GM12864 (cell line): ENCODE measurements at places on chromosomes 4 and X.

GRCh38 chr4:59666645-59667044 is 1533.5 kb upstream of the ADGRL3 start:
- DNase-seq = no peak

DNA sequence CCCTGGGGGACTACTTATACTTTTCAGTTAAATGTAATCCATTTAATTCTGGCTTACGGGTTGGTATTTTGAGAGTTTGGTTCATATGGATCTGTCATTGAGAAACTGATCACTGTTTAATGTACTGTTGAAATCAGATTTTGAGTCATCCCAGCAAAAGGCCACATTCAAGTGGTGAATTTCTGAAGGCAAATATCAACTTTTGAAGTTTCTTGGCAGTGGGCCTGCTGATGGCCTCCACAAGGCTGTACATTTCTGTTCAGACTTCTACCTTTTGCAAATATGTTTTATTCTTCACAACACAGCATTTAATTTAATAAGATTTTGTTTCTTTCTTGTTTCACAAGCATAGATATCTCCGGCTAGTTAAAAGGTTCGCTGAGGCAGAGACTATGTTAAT is 138.7 kb downstream of the PDGFC start:
- DNase-seq = no peak

GRCh38 chr4:88975958-88976774 is 80.8 kb downstream of the FAM13A start:
- no peak for DNase-seq

- DNase-seq = no peak
Observed at GRCh38 chr4:2811830-2812611, 19.1 kb downstream of the SH3BP2 start.

GRCh38 chr4:182604161-182604622 is 313.0 kb downstream of the DCTD start:
- DNase-seq = no peak

- DNase-seq = no peak
Observed at GRCh38 chr4:55753856-55754255, 65.7 kb upstream of the EXOC1L start.

GRCh38 chr4:173415885-173416653 is 17.2 kb upstream of the SCRG1 start:
- DNase-seq = no peak

DNA sequence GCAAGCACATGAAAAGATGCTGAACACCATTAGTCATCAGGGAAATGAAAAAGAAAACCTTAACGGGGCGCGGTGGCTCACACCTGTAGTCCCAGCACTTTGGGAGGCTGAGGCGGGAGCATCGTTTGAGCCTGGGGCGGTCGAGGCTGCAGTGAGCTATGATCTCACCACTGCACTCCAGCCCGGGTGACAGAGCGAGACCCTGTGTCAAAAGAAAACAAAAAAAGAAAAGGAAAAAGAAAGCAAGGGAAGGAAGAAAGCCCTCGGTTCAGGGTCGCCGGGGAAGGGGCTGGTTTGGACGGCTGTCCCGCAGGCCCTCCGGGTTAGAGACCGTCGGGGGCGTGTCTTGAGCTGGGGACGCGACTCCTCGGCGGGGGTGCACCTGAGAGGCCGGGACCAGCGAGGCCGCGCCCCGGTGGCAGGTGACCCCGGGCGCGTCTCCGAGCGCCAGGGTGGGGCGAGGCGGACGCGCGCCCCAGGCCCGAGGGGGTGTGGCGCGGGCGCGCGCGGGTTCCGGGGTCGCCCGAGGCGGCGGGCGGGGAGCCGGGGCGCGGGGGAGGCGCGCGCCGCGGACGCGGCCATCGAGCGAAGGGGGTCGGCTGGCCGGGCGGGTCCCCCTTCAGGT is 478 bp upstream of the PLXNA3 start:
- DNase-seq = no peak

GRCh38 chr4:1712216-1713002 is at the start of gene SLBP:
SLBP (minus strand) TSS chr4:1712319; CDS start chr4:1712188, 131 bp downstream.
- DNase-seq = peak; percentile 93

DNA sequence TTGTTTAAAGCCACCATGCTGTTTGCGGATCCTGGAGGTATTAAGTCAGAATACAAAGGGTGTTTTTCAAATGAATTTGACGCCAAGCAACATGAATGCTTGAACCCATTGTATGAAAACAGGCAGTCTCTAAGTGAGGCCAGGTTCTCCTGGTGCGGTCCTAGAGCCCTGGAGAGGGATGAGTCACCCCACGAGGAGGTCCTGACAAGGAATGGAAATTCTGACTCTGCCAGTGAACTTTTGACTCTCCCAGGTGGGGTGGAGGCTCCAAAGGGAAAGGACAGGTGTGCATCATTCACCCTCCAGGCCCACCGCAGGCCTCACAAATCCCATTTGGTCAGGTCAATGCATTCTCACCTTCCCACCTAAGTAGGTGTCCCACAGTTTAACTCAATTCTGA is 1.5 kb downstream of the TRIM2 start:
- no peak for DNase-seq

DNA sequence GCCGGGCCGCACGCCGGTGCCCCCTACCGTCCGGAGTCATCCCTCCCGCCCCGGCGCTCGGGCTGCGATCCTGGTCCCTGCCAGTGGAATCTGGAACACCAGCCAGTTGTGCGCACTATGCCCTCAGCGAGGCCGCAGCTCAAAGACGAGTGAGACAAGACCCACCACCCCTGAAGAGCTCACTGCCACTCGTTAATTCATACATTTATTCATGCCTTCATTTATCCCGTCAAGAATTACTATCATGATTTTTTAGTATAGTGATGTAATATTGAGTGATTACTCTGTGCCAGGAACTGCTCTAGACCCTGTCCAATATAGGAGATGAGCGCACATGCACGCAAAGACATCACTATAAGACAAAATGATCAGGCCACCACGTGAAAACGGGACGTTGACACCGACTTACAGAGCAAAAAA is 247 bp upstream of the PPA2 start:
- DNase-seq = no peak

DNA sequence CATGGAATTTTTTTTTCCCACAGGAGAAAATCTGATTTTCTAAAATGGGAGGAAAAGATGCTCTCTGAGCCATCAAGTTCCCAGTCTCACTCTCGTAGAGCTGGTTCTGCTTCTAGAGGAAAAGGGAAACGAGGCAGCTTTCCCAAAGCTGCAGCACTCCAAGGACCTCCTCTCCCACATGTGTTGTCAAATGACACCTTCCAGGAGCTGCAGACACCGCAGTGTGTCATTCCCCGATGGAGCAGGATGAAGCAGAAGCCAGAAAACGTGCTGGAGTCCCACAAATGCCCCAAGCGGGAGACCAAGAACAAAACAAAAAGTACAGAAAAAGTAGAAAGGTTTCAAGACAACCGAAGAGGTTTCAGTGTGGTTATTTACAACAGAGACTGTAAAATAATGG is 348.1 kb downstream of the ARHGAP10 start:
- no peak for DNase-seq

- DNase-seq = no peak
Observed at GRCh38 chr4:38752941-38753806, 29.6 kb downstream of the TLR10 start.

GRCh38 chrX:66009231-66009845 is 30.5 kb downstream of the VSIG4 start:
- no peak for DNase-seq

GRCh38 chr4:138727731-138728130 is 287.9 kb upstream of the NOCT start:
- no peak for DNase-seq

GRCh38 chr4:62656006-62656405 is 1455.9 kb downstream of the ADGRL3 start:
- DNase-seq = no peak

DNA sequence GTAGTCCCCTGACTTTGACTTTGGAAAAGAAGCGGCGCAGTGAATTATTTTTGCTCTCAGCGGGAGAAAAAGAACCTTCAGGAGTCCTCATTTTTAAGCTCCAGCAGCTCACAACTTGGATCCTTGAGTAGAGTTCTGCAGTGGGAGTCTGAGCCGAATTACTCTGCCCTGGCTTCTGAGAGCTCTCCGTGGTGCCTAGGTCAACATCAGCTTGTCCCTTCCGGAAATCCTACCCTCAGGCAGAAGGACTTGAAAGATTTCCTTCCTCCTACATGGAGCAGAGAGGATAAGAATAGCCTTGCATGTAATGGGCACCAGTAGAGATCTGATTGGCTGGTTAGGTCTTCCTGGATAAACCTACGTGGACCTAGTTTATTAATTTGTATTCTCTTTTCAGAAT is 549.7 kb upstream of the TENM3 start:
- DNase-seq = no peak

DNA sequence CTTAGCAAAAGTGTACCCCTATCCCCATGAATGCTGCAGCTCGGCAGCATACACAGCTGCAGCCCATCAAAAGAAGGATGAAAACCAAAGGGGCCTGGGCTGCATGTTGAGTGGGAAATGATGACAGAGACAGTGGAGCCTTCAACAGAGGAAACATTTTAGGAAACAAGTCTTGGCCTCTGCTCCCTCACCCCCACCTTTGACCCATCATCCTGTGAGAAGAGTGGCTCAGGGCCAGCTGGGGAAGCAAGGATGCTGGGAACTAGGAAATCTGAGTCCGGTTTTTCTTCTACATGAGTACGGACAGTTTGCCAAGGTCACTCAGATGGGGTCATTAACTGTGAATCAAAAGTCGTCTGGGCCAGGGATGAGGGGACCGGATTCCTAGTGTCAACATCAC is 37.2 kb downstream of the IDS start:
- DNase-seq = no peak

- DNase-seq = no peak
Observed at GRCh38 chrX:100673397-100673953, 29.5 kb downstream of the SRPX2 start.

DNA sequence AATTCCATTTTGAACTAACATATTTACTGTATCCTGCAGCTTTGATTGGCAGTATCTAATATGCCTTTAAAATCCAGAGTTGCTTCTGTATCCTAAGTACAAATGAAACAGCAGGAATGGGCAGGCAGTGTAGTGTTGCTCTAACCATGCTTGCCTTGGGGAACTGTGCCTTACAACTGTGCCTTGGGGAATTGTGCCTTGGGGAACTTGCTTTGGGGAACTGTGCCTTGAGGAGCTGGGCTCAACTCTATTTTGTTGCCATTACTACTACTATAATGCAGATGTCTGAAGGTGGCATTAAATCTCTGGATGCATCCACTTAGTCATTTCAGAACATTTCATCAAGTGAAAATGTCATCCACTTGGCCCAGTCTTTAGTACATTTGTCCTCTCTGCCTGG is 6.9 kb downstream of the CXCL3 start:
- DNase-seq = no peak

GRCh38 chrX:10618961-10619360 is 1.4 kb downstream of the MID1 start:
- no peak for DNase-seq

- no peak for DNase-seq
Observed at GRCh38 chrX:35101901-35102300, 159.3 kb downstream of the FAM47B start.

DNA sequence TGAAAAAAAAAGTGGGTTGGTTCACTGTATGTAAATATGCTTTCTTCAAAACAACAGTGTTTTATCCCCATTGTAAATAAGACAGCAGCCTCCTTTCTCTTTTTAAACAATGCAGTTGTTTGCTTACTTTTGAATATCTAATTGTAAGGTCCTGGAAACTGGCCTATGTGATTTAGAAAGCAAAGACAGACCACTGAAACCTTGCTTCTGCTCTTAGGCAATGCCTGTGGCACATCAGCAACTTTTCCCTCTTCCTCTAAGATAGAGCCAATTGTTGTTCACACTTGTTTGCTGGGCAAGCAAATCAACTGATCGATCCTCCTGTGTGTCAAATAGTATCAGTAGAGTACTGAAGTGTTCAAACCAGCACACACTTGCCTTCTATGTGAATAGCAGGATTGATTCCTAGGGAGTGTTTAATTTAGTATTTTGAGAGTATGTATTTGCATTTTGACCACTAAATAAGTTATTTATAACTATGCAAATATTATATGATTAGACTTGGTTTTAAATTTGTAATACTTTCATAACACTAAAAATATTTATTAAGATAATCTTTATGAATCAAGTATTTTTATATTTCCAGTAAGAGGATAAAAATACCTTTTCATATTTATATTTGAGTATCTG is 55.4 kb upstream of the GRPR start:
- peak; percentile 13 for DNase-seq

- no peak for DNase-seq
Observed at GRCh38 chr4:31146366-31146765, 426.2 kb downstream of the PCDH7 start.

GRCh38 chr4:55020131-55020530 is 105.3 kb downstream of the KDR start:
- DNase-seq = no peak

DNA sequence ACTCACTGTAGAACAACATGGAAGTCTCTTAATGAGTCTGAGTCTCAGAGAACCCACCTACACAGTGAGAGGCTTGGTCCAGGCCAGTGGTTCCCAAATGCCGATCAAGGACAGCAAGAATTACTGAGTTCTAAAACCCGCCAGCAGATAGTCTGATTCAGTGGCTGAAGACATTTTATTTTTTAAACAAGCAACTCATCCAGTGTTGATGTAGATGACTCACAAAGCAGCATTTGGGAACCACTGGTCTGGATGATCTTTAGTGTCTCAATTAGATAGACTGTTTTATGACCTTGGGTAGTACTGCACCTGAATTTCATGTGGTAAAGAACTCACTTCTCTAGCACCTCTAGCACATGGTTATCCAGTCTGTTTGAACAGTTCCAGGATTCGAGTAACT is 193.6 kb downstream of the FBXW7 start:
- DNase-seq = no peak

DNA sequence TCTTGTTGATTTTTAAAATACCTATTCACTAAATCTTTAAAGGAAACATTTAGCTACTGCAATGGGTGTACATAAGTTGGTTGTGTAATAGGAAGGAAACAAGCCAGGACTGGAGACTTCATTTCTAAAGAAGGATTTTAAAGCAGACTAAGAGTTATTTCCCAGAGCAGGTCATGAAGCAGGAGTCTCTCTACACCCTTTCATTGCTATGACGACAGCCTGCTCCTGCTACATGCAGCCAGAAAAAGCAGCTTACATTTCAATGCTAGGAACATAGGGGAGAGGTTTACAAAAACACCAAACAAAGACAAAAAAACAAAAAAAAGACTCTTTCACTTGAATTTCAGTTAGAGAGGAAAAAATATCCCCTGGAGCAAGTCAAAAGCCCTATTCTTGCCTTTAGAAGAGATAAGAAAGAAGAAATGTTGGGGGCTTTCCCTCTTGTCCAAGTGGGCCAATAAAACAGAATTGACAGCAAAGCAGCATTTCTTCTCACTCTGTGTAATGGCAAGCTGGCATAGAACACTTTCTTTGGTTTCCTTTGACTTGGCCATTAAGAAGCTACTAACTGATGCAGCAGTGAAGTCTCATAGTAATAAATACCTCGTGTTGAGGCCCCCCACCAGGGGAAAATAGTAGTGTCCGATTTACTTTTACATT is 3.4 kb downstream of the SPARCL1 start:
- no peak for DNase-seq

- no peak for DNase-seq
Observed at GRCh38 chr4:46329118-46329976, 60.6 kb downstream of the GABRA2 start.

DNA sequence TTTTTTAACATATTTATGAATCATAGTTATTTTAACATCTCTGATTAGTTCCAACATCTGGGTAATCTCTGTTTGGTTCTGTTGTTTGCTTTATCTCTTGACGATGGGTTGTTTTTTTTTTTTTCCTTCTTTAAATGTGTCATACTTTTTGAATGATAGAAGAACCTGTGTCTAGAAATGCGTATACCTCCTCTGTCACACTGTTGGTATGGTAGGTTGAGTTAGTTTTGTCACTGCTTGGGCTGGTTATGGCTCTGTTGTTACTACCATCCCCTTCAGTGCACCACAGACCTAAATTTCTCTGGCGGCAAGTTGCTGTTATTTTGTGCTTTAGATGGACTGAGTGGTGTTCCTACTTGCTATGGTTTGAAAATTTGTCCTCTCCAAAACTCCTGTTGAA is 16.8 kb downstream of the STIM2 start:
- no peak for DNase-seq
